ENCODE measurements at places on chromosomes 12 and 14. TPM values are rescaled to one million over a fixed set of nuclear protein-coding genes. Genes with fewer than 3 reads are reported as not detected.

GRCh38 chr12:49503674-49504180, 35.1 kb upstream of the KCNH3 start:
- no peaks in the 10 kb centered on the region for H3K4me1 ChIP-seq
- H3K36me3 ChIP-seq, result no peaks in the 10 kb centered on the region
- no peak for DNase-seq
- H3K27ac ChIP-seq, result no peak overlapping the region

GRCh38 chr14:87705439-87705896, 287.5 kb downstream of the GALC start:
- no peaks in the 10 kb centered on the region for H3K36me3 ChIP-seq
- no peaks in the 10 kb centered on the region for H3K27me3 ChIP-seq
- no peak overlapping the region for H3K4me3 ChIP-seq
- DNase-seq, result no peak

DNA sequence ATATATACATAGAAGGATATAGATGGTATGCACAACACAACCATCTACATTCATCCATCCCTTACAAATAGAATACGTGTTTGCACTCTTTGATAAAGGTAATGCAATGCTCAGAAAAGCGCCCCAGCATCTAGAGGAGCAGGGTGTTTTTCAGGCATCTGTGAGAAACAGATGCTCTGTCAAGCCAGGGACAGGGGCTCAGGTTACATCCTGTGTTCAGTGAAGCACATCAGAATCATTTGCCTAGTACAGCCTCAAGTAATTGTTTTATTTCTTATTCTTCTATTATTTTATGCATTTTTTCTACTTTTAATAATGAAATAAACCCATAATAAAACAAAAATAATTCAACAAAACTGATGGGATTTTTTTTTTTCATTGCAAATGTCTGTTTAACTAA, 50.5 kb upstream of the HIF1A start:
- no peak overlapping the region for H3K4me3 ChIP-seq
- no peaks in the 10 kb centered on the region for H3K36me3 ChIP-seq
- DNase-seq, result no peak
- no peaks in the 10 kb centered on the region for H3K4me1 ChIP-seq

- H3K36me3 ChIP-seq, result no peaks in the 10 kb centered on the region
- H3K27me3 ChIP-seq, result no peaks in the 10 kb centered on the region
- no peak overlapping the region for H3K4me3 ChIP-seq
- H3K27ac ChIP-seq, result peak overlapping the region; percentile 97
- peaks cover 53% of the 10 kb centered on the region for H3K4me1 ChIP-seq
Observed at GRCh38 chr12:53381731-53382630, 2.0 kb downstream of the SP1 start.

OTX2 gene
- not detected for total RNA-seq

- no peak overlapping the region for H3K4me3 ChIP-seq
- H3K27me3 ChIP-seq, result no peaks in the 10 kb centered on the region
- no peaks in the 10 kb centered on the region for H3K36me3 ChIP-seq
- H3K27ac ChIP-seq, result no peak overlapping the region
- DNase-seq, result no peak
Observed at GRCh38 chr12:57868851-57869268, 22.3 kb upstream of the CTDSP2 start.

- DNase-seq, result no peak
- no peaks in the 10 kb centered on the region for H3K36me3 ChIP-seq
- peaks cover 19% of the 10 kb centered on the region for H3K4me1 ChIP-seq
- H3K4me3 ChIP-seq, result no peak overlapping the region
Observed at GRCh38 chr12:3535431-3535841, 44.4 kb downstream of the PRMT8 start.

DNA sequence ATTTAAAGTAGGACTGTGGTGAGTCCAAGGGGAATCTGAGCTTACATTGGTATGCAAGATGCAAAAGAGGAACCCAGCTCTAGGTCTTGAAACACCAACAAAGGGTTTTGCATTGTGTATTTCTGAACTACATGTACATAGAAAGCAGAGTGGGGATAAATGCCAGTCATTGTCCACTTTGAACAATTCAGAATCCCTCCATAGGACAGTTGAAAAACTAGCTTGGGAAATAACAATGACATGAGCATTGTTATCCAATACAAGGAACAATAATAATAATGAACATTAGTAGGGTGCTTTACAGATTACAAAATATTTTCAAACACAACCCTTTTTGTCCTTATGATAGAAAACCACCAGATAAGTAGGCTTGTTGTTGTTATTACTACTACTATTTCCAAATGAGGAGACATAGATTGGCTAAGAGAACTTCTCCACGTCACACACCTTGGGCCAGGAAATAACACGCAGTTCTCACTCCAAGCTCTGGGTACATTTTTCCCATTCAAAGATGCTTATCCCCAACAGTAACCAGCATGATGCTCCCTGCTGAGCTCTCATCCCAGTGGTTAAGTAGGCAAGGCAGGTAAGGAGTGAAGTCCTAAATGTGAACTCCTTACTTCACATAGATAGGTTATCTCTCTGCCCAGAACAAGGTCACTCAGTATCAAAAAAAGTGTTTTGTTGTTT, 51.7 kb upstream of the RASSF8 start:
- no peak overlapping the region for H3K27ac ChIP-seq
- H3K4me1 ChIP-seq, result no peaks in the 10 kb centered on the region
- H3K4me3 ChIP-seq, result no peak overlapping the region

ART4 gene
- total RNA-seq, result 1.4 TPM

DNA sequence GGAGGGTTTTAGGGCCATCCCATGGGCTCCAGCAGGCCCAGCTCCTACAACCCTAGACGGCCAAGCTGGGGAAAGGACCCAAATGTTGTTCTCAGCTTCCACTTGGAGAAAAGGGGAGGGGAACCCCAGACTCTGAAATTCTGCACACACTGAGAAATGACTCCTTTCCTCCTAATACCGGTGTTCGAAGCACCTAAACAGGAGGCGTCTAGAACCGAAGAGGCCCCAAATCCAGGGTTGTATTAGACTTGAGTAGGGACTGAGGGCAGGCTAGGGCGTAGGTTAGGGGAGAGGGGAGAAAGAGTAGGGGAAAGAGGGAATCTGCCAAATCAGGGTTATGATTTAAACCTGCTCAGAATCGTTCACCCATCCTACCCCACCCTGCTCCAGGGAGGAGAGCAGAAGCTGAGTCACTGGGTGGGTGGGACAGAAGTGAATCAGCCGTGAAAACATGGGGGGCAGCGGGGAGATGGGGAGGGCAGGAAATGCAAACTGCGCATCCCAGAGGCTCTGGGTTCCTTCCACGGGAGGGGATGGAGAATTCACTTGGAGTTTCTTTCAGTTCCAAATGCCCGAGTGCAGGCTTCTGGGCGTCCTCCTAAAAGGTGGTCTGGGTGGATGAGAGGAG, 1.0 kb downstream of the IGFBP6 start:
- peak overlapping the region; percentile 64 for H3K4me3 ChIP-seq
- no peaks in the 10 kb centered on the region for H3K36me3 ChIP-seq
- no peaks in the 10 kb centered on the region for H3K27me3 ChIP-seq
- H3K27ac ChIP-seq, result peak overlapping the region; percentile 45

LMO3 gene
- 2.0 TPM for total RNA-seq

- no peaks in the 10 kb centered on the region for H3K36me3 ChIP-seq
- peak overlapping the region; percentile 10 for H3K27ac ChIP-seq
- H3K27me3 ChIP-seq, result no peaks in the 10 kb centered on the region
Observed at GRCh38 chr12:89947437-89948270, 239.0 kb upstream of the ATP2B1 start.

RNF31 gene
- 96.8 TPM for total RNA-seq

GRCh38 chr12:29534935-29535334, 37.4 kb upstream of the OVCH1 start:
- no peak overlapping the region for H3K4me3 ChIP-seq
- no peaks in the 10 kb centered on the region for H3K36me3 ChIP-seq
- no peak overlapping the region for H3K27ac ChIP-seq
- no peaks in the 10 kb centered on the region for H3K4me1 ChIP-seq
- H3K27me3 ChIP-seq, result no peaks in the 10 kb centered on the region

RAD51AP1 gene
- 17.0 TPM for total RNA-seq

PLBD1 gene
- total RNA-seq, result 10.7 TPM

DNA sequence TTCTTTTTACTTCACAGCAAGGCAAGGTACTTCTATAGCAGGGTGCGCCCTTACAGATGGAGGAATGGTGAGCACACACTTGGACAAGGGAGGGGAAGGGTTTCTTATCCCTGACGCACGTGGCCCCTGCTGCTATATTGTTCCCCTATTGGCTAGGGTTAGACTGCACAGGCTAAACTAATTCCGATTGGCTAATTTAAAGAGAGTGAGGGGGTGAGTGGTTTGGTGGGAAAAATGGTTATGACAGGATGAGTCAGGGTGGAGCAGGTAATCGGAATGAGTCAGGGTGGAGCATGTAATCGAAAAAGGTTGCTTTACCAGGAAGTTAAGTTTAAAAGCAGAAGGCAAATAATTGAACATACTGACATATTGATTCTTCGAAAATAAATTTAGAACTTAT, 23.7 kb upstream of the RAB21 start:
- no peak for DNase-seq
- no peaks in the 10 kb centered on the region for H3K36me3 ChIP-seq
- H3K27me3 ChIP-seq, result no peaks in the 10 kb centered on the region
- H3K4me1 ChIP-seq, result no peaks in the 10 kb centered on the region
- H3K27ac ChIP-seq, result no peak overlapping the region

A2M gene
- total RNA-seq, result 64.2 TPM

GRCh38 chr12:105930557-105931503, 207.9 kb downstream of the NUAK1 start:
- H3K4me1 ChIP-seq, result peaks cover 6% of the 10 kb centered on the region
- no peaks in the 10 kb centered on the region for H3K36me3 ChIP-seq
- H3K4me3 ChIP-seq, result no peak overlapping the region
- H3K27ac ChIP-seq, result no peak overlapping the region
- DNase-seq, result no peak
- no peaks in the 10 kb centered on the region for H3K27me3 ChIP-seq

AQP6 gene
- total RNA-seq, result 2.2 TPM

- no peaks in the 10 kb centered on the region for H3K4me1 ChIP-seq
- H3K27ac ChIP-seq, result no peak overlapping the region
- no peaks in the 10 kb centered on the region for H3K36me3 ChIP-seq
- H3K4me3 ChIP-seq, result no peak overlapping the region
- DNase-seq, result no peak
- H3K27me3 ChIP-seq, result no peaks in the 10 kb centered on the region
Observed at GRCh38 chr12:1614360-1614759, 14.7 kb upstream of the WNT5B start.

- no peak for DNase-seq
- H3K27ac ChIP-seq, result no peak overlapping the region
- H3K27me3 ChIP-seq, result no peaks in the 10 kb centered on the region
- no peak overlapping the region for H3K4me3 ChIP-seq
- no peaks in the 10 kb centered on the region for H3K36me3 ChIP-seq
Observed at GRCh38 chr14:88863167-88863566, 38.7 kb downstream of the TTC8 start.

DNA sequence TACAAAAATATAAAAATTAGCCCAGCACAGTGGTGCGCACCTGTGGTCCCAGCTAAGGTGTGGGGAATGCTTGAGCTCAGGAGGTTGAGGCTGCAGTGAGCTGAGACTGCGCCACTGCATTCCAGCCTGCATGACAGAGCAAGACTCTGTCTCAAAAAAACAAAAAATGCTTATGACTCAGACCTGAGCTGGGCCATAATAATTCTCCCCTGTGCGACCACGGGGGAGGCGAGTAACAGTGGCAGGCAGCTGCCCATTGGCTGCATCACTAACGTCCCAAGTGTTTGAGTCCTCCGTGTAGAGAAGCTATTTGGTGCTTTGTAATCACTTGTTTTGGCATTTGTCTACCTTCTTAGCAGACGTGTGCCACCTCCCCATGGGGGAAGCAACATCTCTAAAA, 24.9 kb downstream of the PSMC1 start:
- no peaks in the 10 kb centered on the region for H3K27me3 ChIP-seq
- no peak for DNase-seq
- no peak overlapping the region for H3K27ac ChIP-seq
- peaks cover 10% of the 10 kb centered on the region for H3K4me1 ChIP-seq

DNA sequence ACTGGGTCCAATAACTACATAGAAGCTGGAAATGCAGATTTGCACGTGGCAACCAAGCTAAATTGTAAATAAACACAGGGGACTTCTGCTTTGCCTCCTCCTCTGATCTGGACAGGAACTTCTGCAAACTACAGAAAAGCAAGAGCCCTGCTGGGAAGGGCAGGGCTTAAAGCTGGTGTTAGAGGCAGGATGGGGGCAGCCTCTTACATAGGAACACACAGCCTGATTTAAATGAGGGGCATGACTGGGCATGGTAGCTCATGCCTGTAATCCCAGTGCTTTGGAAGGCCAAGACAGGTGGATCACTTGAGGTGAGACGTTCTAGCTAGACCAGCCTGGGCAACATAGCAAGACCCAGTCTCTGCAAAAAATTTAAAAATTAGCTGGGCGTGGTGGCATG, 46.7 kb downstream of the ERH start:
- H3K27ac ChIP-seq, result no peak overlapping the region
- no peaks in the 10 kb centered on the region for H3K4me1 ChIP-seq
- DNase-seq, result no peak

DNA sequence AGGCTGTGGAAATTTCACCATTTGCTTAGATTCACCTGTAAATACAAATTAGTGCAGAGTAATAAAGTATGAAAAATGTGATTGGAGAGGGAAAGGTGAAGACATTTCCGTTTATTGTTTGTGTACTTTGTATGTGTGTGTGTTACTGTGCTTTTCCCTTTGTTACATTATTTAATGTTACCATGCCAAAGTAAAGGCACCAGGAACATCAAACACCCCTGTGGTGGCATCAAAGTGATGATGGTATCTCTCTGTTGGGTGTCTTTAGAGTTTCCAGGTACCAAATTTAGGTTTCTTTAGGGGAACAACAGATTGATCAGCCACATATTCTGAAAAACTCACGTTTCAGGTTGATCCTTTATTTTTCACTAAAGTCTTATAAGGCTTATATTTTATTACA, 189.0 kb upstream of the FBXO33 start:
- H3K4me1 ChIP-seq, result no peaks in the 10 kb centered on the region
- no peak overlapping the region for H3K27ac ChIP-seq
- H3K27me3 ChIP-seq, result no peaks in the 10 kb centered on the region
- H3K4me3 ChIP-seq, result no peak overlapping the region
- DNase-seq, result no peak

GRCh38 chr14:95143808-95144620, 13.3 kb downstream of the DICER1 start:
- H3K36me3 ChIP-seq, result no peaks in the 10 kb centered on the region
- H3K27ac ChIP-seq, result peak overlapping the region; percentile 52
- H3K4me1 ChIP-seq, result peaks cover 44% of the 10 kb centered on the region
- no peak for DNase-seq
- no peaks in the 10 kb centered on the region for H3K27me3 ChIP-seq

ZNF385A gene
- total RNA-seq, result 3.5 TPM

- no peak overlapping the region for H3K4me3 ChIP-seq
- no peaks in the 10 kb centered on the region for H3K27me3 ChIP-seq
- no peaks in the 10 kb centered on the region for H3K36me3 ChIP-seq
- no peak overlapping the region for H3K27ac ChIP-seq
- no peaks in the 10 kb centered on the region for H3K4me1 ChIP-seq
Observed at GRCh38 chr14:93737634-93738033, 50.7 kb downstream of the PRIMA1 start.
